ENCODE measurements at places on chromosomes 7 and 10.

DNA sequence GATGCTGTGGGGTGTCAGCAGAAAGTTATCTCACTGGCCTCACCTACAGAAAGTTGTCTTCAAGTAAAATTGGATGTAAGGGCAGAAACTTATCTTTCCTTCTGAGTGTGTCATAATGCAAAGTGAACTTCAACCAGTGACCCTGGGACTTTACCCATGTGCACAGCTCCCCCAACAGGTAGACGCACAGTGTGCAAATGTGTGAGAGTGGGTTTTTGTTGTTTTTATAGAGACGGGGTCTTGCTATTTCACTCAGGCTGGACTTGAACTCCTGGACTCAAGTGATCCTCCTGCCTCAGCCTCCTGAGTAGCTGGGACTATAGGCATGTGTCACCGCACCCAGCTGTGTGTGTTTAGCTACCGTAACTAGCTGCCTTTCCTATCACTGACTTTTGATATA, 6.4 kb upstream of the KAZALD1 start:
- DNase-seq: no peak

DNA sequence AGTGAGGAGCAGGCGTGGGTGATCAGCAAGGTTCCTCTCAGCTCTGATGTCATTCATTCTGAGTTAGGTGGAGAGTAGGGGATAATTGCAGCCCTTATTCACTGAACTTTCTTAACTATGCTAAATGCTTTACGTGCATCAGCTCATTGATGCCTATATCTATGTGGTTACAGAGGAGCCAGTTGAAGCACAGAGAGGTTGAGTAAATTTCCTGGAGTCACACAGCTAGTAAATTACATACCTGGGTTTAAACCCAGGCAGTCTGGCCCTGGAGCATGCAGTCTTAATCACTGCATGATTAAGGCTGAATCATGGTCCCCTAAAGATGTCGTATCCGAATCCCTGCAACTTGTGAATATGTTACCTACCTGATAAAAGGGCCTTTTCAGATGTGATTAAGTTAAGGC, 99.6 kb downstream of the GRK5 start:
- no peak for DNase-seq

GRCh38 chr7:150939052-150939451, 39.1 kb downstream of the KCNH2 start:
- no peak for DNase-seq

- no peak for DNase-seq
Observed at GRCh38 chr10:51124852-51125251, 50.6 kb downstream of the PRKG1 start.

DNA sequence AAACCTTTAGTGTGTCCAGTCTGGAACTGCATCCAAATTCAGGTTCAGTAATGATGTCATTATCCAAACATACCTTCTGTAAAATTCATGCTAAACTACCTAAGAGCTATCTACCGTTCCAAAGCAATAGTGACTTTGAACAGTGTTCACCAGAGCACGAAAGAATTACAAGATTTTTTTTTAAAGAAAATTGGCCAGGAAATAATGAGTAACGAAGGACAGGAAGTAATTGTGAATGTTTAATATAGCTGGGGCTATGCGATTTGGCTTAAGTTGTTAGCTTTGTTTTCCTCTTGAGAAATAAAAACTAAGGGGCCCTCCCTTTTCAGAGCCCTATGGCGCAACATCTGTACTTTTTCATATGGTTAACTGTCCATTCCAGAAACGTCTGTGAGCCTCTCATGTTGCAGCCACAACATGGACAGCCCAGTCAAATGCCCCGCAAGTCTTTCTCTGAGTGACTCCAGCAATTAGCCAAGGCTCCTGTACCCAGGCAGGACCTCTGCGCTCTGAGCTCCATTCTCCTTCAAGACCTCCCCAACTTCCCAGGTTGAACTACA, 694 bp upstream of the FAS start:
- no peak for DNase-seq

- no peak for DNase-seq
Observed at GRCh38 chr7:55258631-55259030, 106.5 kb upstream of the LANCL2 start.

- DNase-seq: no peak
Observed at GRCh38 chr10:6382081-6382480, 179.3 kb downstream of the PFKFB3 start.

DNA sequence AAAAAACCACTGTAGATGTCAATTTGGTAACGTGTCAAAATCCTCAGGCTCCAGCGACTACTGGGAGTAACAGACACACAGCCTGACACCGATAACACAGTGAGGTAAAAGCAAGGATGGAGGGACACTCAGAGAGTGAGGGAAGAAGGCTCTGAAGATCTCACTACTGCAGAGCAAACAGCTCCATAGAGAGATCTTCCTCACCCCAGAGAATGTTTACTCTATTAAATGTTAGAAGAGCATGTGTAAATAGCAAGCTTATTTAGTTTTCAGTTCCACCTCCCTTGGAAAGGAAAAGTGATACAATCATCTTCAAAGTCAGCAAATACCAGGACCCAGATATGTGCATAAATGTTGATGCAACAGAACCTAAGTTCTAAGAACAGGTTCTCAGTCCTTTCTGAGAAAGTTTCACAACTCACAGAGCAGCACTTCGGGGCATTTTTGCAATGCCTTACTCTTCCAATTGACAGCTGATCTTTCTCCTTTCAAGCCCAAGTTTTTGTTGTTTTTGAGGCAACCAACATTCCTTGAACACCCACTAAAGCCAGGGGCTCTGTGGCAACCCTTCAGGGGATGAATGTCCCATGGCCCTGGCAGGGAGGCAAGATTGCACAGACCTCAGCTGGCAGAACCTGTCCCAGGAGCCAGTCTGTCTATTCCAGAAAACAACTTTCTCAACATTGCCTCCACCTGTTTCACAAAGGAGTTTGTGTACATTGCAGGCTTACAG, 177.4 kb downstream of the SFMBT2 start:
- DNase-seq: no peak

DNA sequence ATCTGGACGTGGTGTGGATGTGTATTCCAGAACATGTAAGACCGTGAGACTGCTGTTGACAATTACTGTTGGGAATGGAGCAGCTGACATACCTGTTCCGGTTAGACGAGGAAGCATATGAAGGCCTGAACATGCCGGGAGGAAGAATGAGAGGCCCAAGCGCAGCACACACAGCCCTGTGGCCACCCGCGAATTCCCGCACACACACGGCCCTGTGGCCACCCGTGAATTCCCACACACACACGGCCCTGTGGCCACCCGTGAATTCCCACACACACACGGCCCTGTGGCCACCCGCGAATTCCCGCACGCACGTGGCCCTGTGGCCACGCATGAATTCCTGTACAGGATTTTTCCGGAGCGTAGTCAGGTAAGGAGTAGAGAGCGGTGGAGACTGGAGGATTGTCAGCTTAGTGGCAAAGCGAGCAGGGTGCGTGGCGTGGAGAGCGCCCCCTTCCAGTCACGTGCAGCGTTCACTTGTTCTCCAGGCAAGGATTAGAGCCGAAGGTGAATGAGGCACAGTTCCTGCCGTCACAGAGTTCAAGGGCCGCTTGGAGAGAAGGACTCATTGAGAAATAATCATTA, 9.5 kb upstream of the SUN1 start:
- no peak for DNase-seq

GRCh38 chr7:151431768-151432311, 8.1 kb downstream of the CRYGN start:
- no peak for DNase-seq

DNA sequence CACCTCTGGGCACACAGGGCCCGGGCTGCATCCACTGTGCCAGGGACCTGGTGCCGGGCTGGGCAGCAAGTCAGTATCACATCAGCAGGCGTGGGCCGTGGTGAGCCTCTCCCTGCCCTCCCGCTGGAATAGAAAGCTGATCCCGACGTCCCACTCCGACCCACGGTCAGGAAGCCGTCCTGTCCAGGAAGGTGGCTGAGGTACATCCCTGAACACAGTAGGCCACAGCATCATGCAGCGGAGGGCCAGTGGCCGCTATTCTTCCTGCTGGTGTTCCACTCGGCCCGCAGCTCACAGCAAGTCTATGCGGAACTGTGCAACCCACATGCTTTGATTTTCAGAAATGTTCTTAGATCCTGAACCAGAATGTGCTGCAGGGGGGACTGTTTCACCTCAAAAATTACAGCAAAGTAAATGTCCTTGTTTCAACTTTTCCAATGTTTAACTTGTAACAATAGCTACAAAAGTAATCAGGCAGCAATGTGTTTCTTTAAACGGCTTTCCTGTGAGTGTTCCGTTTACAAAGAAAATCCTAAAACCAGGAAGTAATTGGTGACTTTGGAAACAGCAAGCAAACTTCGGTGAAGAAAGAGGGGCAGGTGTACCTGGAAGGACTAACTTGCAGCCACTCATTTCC, 676 bp upstream of the GPR146 start:
- no peak for DNase-seq

DNA sequence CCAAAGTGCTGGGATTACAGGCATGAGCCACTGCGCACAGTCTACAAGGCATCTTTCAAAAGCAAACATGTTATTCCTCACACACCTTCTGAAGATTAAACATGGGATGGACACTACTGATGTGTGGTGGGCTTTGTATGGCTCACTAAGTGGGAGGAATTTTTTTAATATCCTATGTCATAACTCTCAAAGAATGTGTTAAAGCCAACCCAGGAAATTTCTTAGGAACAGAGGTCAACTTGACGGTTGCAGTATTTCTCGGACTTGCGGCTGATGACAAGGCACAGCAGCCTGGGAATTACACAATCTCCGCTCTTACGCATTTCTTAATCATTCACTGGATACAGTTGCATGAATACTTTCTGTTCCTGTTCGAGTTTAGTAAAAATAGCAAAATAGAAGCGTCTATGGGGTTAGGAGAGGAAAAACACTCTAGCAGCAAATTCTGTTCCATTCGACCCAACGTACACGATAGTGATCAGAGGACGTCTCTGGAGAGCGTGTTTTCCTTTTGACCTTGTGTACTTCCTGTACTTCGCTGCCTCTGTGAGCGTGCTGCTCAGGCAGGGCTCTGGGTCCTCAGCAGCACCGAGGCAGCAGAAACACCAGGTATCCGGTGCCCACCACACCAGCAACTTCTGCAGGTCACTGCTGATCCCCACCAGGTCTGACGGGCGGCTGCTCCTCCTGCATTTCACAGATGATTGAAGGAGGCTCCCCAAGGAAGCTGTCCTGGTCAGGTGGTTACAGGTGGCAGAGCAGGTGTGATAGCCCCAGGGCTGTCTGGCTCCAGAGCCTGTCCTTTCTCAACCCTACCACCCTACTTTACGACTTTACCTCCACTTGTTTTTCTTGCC, 26.4 kb upstream of the SRGN start:
- DNase-seq: peak; percentile 73

- peak; percentile 88 for DNase-seq
Observed at GRCh38 chr10:71621231-71622153, 98.1 kb downstream of the C10orf105 start.

DNA sequence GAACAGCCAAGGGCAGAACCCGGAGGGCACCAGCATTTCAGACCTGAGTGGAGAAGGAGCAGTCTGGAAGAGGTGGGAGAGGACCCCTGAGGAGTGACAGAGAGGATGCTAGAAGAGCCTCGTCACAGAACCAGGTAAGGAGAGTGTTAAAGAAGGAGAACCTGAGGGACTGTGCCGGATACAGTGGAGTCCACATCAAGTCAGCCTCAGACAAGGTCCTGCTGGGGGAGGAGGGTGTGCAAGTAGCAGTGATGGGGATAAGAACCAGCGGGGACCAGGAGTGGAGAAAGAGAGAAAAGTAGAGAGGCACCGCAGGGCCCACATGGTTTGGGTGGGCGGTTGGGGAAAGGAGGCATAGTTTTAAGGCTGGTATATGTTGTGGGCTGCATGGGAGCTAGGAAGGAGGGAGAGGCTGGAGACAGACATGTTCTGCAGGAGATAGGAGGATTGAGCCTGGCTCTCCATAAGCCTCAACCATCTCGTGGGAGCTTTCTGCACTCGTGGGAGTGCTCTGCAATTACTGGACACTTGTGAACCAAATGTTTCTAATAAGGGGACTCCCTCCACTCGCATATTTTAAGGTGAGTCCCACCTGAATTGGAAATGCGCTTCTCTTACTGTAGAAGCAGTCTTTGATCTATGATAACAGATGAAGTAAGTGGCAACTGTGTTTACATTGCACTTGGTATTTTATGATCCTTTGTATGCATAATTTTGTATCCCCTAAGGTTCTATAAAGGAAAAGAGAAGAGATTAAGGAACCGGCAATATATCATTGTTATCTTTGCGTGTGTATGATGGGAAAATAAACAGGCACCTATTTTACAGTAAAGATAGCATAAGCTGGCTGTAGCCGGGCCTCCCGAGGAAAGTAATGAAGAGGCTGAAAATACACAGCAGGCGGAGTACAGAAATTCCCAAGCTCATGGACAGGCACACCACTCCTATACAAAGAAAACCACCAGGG, 154.8 kb downstream of the ADAM12 start:
- DNase-seq: no peak

DNA sequence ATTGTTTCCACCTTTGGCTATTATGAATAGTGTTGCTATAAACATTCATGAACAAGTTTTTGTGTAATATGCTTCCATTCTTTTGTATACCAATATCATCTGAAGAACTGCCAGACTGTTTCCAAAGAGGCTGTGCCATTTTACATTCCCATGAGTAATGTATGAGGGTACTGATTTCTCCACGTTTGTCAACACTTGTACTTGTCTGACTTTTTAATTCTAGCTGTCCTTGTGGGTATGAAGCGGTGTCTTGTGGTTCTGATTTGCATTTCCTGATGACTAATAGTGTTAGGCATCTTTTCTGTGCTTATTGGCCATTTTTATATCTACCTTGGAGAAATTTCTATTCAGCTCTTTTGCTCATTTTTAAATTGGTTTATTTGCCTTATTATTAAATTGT, 52.8 kb downstream of the LSMEM1 start:
- no peak for DNase-seq

DNA sequence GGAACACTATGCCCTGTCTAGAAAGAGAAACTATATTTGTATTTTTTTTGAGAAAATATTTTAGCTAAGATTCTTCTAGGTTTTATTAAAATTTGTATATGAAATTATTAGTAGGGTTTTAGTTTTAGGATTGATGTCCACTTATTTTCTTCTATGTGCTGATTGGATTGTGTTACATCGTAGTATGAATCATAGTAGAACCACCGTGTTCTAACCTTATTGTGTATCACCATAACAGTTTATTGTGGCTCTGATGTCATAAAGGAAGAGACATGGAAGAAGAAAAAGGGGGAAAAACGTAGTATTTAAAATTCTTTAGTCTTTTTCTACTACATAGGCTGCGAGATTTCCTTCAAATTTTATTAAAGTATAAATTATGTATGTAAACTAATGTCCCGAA, 1.9 kb downstream of the AGBL3 start:
- DNase-seq: no peak

DNA sequence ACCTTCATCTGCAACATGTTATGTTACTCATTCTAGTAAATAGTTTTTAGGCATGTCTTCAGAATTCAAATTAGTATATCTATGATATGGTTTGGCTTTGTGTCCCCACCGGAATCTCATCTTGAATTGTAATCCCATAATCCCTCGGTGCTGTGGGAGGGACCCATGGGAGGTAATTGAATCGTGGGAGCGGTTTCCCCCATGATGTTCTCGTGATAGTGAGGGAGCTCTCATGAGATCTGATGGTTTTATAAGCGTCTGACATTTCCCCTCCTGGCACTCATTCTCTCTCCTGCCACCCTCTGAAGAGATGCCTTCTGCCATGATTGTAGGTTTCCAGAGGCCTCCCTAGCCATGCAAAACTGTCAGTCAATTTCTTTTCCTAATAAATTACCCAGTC, 20.4 kb upstream of the GPR37 start:
- no peak for DNase-seq

GRCh38 chr7:51311166-51311565, 5.4 kb downstream of the COBL start:
- no peak for DNase-seq

GRCh38 chr10:49508249-49508648, 30.7 kb downstream of the ERCC6 start:
- no peak for DNase-seq

GRCh38 chr7:105245398-105246114, 143.2 kb downstream of the SRPK2 start:
- no peak for DNase-seq

All from tibial artery (tissue), 4 donors.